Fibroblast of mammary gland (primary cell): ENCODE measurements at places on chromosomes 2 and 18.

- DNase-seq, result no peak
Measured at GRCh38 chr2:214853906-214854305, 44.4 kb upstream of the BARD1 start.

DNA sequence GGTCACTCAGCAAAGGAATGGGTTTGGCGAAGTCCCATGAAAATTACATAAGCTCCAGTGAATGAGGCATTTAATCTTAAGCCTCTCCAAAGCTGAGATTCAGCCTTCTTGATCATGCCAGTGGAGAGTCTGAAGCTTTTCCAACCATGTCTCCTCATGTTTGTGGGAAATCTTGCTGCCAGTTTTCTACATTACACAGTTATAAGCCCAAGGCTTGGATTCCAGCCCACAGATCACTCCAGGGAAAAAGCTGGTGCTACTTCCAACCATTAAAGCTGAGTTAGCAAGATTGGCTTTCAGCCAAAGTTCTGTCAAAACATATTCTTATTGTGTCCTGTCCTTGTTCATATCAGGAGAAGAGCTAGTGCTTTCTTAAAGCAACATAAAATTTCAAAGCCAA is 293.8 kb downstream of the LRRTM4 start:
- DNase-seq, result no peak

DNA sequence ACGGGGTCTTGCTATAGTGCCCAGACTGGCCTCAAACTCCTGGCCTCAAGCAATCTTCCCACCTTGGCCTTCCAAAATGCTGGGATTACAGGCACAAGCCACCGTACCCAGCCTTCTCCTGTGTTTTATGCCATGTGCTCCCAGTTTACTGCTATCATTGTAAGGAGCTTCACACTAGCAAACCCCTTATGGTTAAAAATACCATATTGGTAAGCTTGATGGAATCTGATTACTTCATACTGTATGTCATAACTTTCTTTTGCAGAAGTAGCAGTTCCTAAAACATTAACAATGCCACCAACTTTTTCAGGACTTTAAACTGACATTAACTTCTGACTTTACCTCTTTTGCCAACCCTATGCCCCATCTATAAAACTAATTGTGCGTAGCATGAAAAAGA is 36.2 kb downstream of the HAT1 start:
- DNase-seq, result peak; percentile 75

DNA sequence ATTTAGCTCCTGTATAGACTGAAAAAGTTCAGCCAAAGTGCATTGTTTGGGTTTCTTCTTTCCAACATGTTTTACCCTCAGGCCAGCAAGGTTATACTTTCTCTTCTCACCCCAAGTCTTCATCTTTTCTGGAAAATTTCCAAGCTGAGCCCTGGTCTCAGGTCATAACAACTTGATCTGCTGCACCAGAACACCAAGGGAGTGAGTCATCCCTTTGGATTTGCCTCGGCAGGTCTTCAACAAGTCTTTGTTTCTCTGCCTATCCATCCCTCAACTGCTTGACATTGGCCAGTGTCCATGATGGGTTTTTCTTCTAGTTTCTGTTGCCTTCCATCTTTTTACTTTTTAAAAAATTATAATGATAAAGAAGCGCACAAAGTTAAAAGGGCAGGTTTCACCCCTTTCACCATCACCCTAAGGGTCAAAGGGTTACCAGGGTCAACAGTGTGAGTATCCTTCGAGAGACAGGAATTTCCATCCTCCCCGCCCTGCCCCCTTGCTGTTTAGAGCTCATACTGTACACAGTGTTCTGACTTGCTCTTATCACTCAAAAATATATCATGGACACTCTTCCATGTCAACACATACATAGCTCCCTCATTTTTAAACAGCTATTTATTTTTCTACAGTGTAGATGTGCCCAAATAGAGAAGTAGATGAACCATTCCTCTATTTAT is 5.7 kb upstream of the SPATS2L start:
- peak; percentile 70 for DNase-seq

- DNase-seq, result no peak
Measured at GRCh38 chr18:13406736-13407135, 188.2 kb downstream of the LDLRAD4 start.

DNA sequence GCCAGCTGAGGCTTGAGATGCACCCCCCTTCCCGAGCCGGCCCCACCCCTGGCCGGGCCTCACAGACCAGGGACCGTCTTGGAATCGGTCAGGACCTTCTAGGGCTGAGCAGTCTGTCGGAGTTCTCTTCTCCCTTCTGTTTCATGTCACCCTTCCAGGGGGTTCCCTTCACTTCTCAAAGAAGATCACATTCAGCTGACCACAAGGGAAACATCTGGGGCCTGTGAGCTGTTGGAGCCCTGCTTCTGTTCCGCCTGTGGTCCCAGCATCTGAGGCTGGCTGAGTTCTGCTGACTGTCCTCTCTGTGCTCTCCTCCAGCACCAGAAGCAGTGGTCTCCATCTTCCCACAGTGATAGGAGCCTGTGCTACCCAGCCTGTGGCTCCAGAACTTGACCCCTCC is 106.5 kb downstream of the SEPTIN10 start:
- no peak for DNase-seq

DNA sequence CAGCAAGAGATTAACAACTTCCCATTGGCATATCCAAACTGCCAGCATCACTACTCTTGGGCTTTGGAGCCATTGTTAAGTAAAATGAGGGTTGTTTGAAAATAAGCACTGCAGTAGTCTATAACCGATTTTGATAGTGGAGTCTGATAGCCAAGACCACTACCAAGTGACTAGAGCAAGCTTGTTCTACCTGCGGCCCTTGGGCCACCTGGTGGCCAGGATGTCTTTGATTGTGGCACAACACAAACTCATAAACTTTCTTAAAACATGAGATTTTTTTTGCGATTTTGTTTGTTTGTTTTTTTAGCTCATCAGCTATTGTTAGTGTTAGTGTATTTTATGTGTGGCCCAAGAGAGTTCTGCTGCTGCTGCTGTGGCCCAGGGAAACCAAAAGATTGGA is 11.0 kb downstream of the UBE2E3 start:
- DNase-seq, result no peak

GRCh38 chr2:57177176-57177575 is 869.4 kb upstream of the VRK2 start:
- DNase-seq, result no peak

GRCh38 chr2:208098267-208098666 is 26.1 kb downstream of the CRYGD start:
- DNase-seq, result no peak

DNA sequence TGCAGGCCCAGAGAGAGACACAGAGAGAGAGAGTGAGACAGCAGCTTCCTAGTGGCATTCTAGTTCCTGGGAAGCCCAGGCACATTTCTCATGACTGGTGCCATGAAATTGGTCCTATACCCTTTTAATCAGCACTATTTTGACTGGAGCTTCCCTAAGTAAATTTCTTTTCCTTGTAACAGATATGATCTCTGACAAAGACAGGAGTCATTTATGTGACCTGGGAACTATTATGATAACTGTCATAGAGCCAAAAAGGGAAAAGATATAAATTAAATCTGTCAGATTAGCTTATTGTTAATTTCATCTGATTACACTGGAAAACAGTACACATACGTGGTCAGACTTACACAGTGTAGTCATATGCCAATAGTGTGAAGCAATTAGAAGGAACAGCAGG is 161.3 kb upstream of the HNRNPA3 start:
- DNase-seq, result no peak

- DNase-seq, result no peak
Measured at GRCh38 chr18:47968721-47969120, 38.3 kb upstream of the SMAD2 start.

GRCh38 chr2:48471048-48471474 is 58.9 kb upstream of the STON1 start:
- peak; percentile 71 for DNase-seq

DNA sequence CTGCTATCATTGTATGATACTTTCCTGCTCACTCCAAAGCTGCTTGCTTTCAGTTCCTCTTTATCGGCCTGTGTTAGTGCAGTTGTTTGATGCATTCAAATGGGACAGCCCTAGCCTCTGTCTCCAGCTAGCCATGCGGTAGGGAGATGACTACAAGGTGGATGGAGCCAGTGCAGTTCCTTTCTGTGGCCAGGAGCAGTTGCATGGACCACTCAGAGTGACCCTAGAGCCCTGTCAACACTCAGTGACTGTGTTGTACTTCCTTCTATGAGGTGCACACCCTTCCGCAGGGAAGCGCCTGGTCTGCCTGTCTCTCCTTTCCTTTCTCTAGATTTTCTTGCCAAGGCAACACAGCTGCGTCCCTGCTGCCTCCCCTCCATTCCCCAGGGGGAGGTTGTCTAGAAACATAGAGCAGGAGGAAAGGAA is 33.8 kb downstream of the KCNS3 start:
- DNase-seq, result no peak

- peak; percentile 73 for DNase-seq
Measured at GRCh38 chr2:29309090-29310029, 194.1 kb downstream of the CLIP4 start.

- DNase-seq, result no peak
Measured at GRCh38 chr2:110904779-110905148, 172.4 kb downstream of the ACOXL start.

DNA sequence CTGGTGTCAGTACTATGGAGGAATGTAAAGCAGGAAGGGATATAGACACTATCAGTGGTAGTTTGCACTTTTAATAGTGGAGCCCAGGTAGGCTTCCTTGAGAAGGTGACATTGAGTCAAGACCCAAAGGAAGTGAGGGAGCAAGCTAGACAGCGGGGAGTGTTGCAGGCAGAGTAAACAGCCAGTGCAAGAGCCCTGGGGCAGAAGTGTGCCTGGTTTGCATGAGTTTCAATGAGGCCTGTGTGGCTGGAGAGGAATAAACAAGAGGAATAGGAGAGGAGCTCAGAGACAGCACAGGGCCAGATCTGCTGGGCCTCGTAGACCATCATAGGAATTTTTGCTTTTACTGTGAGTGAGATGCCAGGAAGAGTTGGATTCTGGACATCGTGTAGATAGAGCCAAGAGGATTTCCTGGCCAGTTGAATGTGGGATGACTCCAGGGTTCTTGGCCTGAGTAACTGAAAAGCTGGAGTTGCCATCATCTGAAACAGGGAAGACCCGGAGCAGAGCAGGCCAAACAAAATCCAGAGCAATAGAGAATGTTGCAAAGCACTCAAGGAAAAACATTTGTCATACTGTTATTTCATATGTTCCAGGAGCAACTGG is 102.5 kb downstream of the SP3 start:
- DNase-seq, result no peak

GRCh38 chr18:76564117-76564516 is 69.1 kb upstream of the ZNF516 start:
- peak; percentile 85 for DNase-seq

GRCh38 chr2:29295845-29296244 is 180.6 kb downstream of the CLIP4 start:
- DNase-seq, result peak; percentile 23

DNA sequence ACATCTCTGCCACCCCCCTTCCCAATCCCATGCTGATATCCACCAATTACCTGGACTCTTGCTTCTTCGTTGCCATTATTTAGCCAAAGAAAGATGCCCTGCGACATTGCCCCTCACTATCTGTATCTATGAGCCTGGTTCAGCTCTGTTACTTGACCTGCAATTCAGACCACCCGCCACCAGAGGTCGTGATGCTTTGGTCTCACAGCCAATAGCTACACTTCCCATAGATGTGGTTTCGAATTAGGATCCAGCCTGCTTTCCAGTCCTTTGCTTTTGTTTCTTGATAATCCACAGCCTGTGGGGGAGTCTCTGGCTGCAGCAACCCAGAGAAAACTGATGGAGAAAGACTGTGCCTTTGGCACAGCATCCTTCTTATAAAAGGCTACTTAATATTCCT is 239.4 kb downstream of the KLHL29 start:
- peak; percentile 28 for DNase-seq

GRCh38 chr18:44507729-44508325 is 172.9 kb upstream of the SETBP1 start:
- no peak for DNase-seq

- peak; percentile 17 for DNase-seq
Measured at GRCh38 chr2:161954103-161954502, 119.9 kb downstream of the DPP4 start.

DNA sequence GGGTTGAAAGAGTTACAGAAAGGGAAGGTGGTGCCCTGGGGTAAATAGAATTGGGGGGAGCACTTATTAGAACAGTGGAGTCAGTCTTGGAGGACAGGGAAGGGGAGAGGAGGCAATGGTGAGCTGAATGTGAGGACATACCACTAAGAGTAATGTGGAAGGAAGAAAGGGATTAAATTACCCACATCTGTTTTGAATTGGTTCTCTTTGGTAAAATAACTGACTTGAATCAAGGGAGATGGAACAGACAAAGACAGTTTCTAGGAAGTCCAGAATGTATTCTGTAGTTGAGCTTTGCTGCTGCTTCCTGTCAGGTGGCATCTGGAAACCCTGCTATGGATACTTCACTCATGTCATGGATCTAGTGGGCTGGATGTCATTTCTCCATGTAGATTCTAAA is 6.7 kb downstream of the SETBP1 start:
- peak; percentile 69 for DNase-seq

GRCh38 chr2:109519513-109519912 is 94.3 kb downstream of the SEPTIN10 start:
- DNase-seq, result no peak

GRCh38 chr18:10928772-10929373 is 220.5 kb downstream of the PIEZO2 start:
- DNase-seq, result peak; percentile 90

DNA sequence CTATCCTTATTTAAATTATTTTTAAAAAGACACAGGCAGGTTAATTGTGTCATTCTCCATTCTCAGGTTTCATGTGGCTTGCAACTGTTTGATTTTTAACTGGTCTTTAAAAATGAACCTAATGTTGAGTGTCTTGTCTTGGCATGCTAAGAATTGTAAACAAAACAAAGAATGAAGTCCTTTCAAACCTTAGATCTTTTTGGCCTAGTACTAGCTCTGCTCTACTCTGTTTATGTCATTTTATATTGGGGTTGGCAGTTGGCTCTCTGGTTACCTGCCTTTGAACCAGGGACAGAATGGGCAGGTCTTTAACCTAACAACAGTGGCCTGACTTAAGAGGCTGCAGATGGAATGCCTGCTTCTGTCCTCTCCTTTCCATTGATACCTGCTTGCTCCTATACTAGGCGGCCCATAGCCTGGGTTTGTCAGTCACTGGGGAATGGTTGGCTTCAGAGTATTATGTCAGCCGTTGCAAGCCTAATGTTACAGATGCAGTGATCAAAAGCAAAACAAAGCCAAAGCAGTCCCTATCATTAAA is 85.5 kb downstream of the MTA3 start:
- no peak for DNase-seq

DNA sequence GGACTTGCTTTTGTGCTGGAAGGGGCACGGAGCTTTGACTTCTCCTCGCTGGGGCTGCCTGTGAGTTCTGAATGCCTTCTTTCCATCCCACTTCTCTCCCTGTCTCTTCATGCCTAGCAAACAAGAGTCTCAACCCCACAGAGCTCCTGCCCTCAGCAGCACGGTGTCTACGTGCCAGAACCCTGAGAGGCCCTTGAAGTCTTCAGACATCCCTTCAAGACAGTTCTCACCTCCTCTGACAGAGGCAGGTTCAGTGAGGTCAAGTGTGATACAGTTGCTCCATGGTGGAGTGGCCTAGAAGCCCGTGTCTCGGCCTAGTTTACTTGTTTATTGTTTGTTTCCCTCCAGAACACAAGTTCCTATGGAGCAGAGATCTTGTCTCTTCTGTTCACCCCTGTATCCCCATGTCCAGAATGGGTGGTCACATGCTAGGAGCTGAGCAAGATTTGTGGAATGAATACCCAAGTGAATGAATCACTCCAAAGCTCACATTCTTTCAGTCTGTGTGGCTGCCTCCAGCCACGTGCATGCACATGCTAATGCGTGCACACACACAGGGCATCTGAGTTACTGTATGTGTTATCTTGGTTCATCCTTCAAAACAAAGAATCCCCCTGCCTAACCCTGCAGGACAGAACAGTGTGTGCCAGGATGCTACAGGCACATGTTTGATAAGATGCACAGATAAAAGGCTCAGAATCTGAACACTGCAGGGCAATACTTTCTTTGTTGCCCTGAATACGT is 391.6 kb downstream of the NBAS start:
- peak; percentile 94 for DNase-seq
